ENCODE measurements at places on chromosomes 1 and 21. TPM values are rescaled to one million over a fixed set of nuclear protein-coding genes. Genes with fewer than 3 reads are reported as not detected.

CCDC17 gene
- 3.1 TPM for total RNA-seq

NFIA gene
- total RNA-seq = 18.7 TPM

SLC1A7 gene
- total RNA-seq = not detected

ANGPTL1 gene
- 8.2 TPM for total RNA-seq

TRIM46 gene
- total RNA-seq = 6.4 TPM

NHLH1 gene
- total RNA-seq = not detected

All from epithelial cell of alveolus of lung (primary cell).